CD4-positive, alpha-beta T cell treated with Interleukin-4 for 1 hour (primary cell): ENCODE measurements at places on chromosomes 3 and 15.

GRCh38 chr15:78951841-78952238 is 7.0 kb upstream of the CTSH start:
- DNase-seq: no peak

DNA sequence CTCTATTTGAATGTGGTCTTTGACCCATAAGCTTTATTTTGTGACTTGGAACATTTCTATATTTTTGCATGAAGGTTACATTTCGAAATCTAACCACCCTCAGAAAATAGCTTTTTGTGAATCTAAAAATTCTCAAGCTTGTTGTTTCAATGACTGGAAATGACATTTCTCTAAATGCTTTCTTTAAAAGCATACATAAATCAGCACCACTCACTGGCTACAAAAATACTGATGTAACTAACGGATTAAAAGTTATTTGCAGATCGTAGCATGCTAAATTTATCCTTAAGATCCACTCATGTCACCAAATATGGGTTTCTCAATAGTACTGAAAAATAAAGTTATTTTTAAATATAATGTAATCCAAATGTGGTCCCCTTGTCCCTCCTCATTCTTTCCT is 55.2 kb upstream of the ACAN start:
- no peak for DNase-seq

GRCh38 chr3:151992326-151993041 is 119.0 kb downstream of the SUCNR1 start:
- no peak for DNase-seq

GRCh38 chr15:68028888-68029207 is 25.3 kb upstream of the PIAS1 start:
- no peak for DNase-seq

- DNase-seq: no peak
Measured at GRCh38 chr15:92107510-92107909, 254.0 kb downstream of the SLCO3A1 start.

GRCh38 chr3:9914011-9914410 is 2.9 kb upstream of the IL17RC start:
- DNase-seq: no peak

DNA sequence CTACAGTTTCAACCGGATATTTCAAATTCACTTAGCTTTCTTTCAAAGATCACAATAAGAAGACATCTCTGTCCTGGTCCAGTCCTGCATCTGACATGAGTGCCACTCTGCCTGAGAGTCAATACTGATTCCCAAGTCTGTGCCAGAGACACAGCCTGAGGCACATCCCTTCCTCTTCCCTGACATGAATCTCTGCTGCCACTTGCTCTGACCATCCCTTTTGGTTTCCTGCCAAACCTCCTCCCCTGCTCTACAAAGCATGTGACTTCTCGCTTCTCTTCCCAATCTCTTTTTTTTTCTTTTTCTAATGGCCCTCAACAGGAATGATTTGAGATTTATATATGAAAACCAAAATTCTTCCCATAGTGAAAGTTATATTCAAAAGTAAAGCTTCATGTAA is 117.9 kb downstream of the MECOM start:
- no peak for DNase-seq

- DNase-seq: no peak
Measured at GRCh38 chr3:62632510-62633294, 242.5 kb downstream of the CADPS start.

DNA sequence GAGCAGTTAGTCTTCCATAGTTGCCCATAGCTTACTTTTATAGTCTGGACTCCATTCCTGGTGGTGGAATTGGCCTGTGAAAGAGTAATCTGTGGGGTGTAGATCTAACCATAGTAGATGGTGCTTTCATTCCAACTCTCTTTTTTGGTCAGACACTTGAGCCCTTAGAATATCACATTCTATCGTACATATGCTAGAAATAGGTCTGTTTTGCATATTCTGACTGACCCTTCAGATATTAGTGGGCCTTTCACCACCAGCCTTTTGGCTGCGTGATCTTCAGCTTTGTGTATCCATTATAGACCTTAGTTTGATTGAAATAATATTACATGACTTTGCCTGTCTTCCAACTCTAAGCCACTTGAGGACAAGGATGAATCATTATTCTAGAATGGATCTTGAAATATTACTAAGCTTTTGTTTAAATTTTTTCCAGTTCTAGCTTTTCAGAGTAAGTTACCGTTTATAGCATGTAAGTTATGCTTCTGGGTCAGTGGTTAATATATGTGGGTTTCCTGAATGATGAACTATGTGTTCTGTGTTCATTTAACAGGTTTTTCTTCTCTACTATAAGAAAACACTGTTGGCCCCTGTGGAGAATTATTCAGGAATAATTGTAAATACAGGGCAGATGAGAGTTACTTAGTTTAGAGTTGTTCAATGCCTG is 8.7 kb downstream of the RAB7A start:
- DNase-seq: no peak

DNA sequence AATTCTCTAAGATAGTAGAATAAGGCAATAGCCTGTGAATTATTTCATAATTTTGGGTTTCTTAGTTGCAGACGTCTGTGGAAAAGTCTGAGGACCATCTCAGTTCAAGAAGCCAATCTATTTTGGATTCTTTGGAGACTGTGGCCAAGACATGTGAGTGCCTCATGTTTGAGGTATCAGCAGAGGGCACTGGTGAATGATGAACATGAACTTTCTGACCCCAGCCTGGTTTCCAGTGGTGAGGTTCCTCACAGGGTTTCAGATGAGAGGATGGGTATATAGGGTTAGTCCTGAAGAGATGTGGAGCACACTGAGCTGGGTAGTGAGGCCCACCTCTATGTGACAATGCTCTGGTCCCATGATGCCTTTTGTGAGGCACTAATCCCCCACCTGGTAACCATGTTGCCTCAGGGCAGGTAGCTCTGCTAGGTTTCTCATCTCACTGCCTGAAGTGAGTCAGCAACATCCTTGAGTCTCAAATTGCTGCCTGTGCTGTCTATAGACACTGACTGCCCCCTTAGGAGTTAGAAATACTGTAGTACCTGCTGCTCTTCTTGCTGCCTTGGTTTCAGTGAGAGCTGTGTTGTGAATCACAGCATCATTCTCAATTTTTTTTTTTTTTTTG is 32.3 kb downstream of the C3orf62 start:
- no peak for DNase-seq

DNA sequence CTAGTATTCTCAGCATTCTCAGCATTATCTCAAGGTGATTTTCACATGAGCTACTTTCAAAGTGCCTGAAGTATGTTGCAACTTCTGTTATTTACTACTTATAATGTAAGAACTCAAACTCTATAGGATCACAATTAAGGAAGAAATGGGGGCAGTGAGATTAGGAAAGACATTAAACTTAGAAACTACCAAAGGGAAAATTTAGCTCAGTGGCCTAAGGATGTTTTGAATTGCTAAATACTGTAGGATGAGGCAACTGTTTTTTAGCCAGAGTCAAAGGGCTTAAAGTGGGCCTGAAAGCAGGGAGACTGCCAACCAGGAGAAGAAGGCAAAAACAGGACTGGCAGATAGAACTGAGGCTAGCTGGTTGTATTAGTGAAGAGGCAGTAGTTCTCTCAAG is 55.5 kb upstream of the MBNL1 start:
- DNase-seq: no peak

- DNase-seq: no peak
Measured at GRCh38 chr3:66019896-66020295, 18.8 kb downstream of the MAGI1 start.

DNA sequence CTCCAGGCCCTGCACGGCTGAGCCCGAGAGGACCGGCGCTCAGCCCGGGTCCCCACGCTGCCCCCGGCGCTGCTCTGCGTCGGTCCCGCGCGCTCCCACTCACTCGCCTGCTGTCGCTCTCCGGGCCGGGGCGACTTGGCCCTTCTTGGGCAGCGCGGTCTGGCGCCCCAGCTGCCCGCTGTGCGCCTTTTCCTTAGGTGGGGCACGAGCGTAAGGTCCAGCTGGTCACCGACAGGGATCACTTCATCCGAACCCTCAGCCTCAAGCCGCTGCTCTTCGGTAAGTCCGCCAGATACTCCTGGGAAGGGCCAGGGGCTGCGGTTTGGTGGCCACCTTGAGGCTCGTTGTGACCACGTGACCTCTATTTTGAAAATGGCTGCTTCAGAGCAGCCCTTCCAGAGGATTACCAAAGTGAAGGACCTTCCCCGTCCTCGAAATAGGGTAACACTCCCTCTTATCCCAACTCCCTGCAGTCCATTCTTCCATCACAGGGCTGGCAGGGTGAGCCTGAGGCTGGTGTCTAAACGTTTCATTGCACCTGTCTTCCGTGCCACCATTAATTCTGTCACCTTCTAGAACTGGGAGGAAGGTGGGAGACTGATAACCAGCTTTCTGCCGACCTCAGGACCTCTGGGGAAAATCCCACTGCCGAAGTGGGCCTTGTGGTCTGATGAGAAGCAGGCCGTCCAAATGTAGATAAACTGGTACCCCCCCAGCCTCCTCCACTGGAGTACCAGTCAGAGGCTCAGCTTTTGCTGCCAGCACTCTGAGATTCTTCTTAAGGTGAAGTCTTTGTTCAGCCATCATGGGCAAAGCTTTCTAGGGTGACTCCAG is 812 bp downstream of the P4HTM start:
- peak; percentile 40 for DNase-seq

DNA sequence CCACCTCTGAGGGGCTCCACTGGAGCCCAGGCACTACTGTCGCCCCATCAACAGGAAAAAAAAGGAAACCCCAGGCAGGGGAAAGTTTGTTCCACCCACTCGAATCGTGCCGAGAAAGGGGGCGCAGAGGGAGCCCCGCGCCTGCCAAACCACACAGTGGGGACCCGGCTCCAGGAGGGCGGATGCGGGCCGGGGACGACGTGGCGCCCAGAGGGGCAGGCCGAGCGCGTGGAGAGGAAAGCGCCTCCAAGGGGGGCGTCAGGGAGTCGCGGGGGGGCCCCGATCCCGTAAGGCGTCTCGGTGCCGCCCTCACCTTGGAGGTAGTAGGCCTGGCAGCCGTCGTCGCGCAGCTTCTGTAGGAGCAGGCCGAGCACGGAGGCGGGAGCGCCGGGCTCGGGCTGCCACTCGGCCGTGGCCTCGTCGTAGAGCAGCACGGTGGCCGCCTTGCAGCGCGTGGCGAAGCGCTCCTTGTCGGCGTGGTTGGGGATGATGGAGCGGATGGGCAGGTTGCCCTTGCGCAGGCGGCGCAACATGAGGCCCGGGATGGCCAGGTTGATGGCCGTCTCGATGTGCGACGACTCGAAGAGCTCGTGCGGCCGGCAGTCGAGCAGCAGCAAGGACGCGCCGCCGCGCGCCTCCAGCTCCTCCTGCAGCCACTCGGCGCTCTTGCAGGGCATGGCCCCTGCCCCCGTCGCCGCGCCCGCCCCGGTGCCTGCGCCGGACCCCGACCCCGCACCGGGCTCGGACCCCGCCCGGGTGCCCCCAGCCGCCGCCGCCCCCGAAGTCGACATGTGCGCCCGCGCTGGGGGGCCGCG is 627 bp downstream of the DUSP7 start:
- peak; percentile 32 for DNase-seq

- no peak for DNase-seq
Measured at GRCh38 chr3:106120356-106120755, 251.5 kb upstream of the CBLB start.

DNA sequence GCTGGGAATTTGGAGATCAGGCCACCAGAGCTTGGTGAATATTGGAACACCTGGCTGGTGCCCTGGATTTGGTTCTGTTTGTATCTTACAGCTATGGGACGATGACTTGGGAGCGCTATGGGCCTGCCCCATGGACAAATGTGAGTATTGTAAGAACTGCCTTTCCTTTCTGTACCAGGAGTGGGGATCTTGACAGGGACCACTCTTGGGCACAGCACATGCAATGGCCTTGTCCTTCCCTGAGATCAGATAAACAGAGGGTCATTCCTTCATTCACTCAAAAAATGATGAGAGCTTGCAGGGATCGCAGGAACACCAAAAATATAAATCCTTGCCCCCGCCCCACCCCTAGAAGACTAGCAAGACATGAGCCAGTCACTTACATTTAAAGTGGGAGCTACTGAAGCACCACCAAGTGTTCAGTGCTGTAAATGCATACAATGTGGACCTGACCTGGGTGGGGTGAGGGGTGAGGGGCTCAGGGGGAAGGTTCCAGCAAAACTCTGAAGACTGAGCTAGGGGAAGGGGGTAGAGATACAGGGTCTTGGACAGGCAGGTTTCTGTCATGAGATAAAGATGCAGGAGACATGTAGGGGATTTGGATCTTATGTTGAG is 2.7 kb upstream of the CRELD1 start:
- peak; percentile 13 for DNase-seq

DNA sequence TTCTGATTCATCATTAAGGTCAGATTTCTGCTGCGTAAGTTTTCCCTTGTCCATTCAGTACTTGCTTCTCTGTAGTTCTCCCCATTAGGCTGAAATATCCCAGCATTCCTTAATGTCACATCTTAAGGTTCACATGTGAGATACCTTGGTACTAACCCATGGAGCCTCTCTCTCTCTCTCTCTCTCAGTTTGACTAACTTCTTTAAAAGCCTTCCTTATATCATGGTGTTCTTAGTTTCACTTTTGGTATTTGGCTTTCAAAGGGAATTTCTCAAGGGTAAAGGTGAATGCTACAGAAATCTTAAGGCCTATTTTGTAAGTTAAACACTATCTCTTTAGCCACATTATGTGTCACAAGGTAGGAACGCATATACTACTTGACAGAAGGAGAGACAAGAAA is 427.3 kb upstream of the ZNF717 start:
- no peak for DNase-seq

DNA sequence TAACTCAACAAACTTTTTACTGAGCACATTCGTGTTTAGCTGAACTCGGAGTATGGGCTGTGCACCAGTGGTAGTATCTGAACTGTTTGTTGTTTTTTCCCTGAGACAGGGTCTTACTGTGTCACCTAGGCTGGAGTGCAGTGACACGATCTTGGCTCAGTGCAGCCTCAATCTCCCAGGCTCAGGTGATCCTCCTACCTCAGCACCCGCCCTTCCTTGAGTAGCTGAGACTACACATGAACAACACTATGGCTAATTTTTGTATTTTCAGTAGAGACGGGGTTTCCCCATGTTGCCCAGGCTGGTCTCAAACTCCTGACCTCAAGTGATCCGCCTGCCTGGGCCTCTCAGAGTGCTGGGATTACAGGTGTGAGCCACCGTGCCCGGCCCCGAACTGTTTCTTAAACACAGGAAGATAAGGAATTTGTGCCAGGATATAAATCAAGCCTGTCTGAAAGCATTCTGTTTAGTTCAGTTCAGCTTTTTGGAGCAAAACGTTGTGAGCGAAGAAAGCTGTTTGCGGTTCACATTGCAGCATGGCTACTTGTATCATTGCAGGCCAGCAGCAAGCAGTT is 40.4 kb upstream of the SKOR1 start:
- DNase-seq: no peak

GRCh38 chr3:107637416-107638183 is 114.8 kb downstream of the BBX start:
- no peak for DNase-seq

DNA sequence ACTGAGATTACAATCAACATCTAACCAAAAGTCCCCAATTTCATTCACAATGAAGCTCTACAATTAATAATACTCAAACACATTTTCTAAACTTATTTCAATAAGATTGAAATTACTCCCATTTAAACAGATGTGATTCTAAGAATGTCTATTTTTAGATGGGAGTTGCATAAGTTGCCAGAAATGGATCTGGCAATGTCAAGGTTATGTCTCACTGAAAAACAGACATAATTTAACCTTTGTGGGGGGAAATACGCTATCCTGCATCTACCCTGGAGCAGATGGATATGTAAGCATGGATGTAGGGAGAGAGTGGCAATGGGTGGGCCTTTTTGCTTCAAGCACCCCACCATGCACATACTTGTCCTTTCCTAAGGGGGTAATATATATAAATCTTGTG is 6.7 kb upstream of the EIF1B start:
- DNase-seq: no peak

- DNase-seq: no peak
Measured at GRCh38 chr15:42070976-42071350, 23.4 kb downstream of the PLA2G4D start.

- DNase-seq: no peak
Measured at GRCh38 chr3:157652366-157652765, 149.2 kb upstream of the VEPH1 start.
